ENCODE measurements at places on chromosomes 2 and 18. TPM values are rescaled to one million over a fixed set of nuclear protein-coding genes. Genes with fewer than 3 reads are reported as not detected.

The HOXD1 gene
- total RNA-seq, result not detected

The SLC30A3 gene
- total RNA-seq, result not detected

The NT5C1B gene
- not detected for total RNA-seq

The EPAS1 gene
- 127 TPM for total RNA-seq

GRCh38 chr2:80517316-80517715 lies 212.8 kb upstream of the LRRTM1 start:
- DNase-seq, result no peak

GRCh38 chr18:45363196-45363595 lies 252.1 kb upstream of the SLC14A2 start:
- DNase-seq, result no peak

DNA sequence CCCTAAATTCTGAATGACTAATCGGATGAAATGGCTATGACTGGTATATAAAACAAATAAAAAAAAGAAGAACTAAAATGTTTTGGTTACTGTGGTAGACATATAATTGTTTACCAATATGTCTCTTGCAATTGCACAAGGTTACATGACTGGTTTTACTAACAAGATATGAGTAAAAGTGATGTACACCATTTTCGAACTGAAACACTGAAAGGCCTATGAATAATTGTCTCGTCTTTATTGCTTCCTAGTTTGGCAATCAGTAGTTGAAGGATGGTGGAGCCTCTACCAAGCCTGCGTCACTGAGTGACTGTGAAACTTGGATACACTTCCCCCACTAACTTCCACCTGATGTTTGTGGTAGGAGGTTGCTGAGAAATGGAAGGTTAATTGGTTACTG lies 16.5 kb downstream of the CDH19 start:
- DNase-seq, result no peak

DNA sequence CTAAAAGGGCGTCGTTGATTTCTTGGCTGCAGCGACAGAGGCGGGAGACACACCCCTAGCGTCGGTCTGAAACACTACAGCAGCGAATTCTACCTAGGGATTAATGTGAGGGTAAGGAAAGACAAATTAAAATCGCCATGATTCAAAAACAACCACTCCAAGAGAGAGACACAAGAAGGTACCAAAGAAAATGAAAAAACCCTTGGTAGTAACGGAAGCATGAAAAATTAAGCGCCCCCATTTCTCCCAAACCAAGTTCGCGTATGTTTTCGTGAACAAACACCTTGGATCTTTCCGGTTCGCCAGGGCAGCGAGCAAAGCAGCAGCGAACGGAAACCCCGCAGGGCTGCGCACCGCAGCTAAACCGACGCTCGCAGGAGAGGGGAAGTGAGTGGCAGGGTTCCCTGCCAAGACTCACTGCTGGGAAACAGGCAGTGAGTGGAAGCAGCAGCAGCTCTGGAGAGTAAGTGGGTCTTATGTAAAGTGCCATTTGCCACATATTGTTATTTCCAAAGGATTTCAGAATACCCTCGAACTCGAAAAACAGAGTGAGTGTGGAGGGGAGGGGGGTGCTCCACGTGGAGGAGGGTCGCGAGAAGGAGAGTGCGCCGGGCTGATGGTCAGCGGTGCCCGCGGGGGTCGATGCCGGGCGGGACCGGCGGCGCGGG lies 1.0 kb downstream of the PPP3R1 start:
- DNase-seq, result peak; percentile 76

DNA sequence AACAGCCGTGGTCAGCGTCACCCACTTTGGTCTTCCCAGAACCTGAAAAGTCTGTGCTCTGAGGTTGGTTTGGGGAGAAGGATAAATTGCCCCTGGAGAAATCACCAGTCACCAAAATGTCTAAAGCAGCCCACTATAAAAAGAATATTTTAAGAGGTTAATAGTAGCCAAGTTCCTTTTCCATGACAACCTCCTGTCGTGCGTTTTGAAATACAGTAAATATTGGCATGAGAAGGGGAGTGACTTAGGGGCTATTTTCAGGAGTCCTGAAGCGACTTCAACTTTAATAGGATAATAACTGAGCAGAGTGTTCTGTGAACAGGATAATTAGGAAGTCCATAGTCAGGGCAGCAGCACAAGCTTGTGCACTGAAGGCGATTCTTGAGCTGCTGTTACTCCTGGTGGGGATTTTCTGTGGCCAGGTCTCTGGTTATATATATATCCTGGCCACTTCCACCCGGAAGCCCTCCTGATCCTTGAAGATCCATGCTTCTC lies 49.3 kb downstream of the RNF144A start:
- no peak for DNase-seq

- no peak for DNase-seq
These were observed 132.5 kb downstream of the NDUFA10 start for GRCh38 chr2:239892441-239893235.

GRCh38 chr18:6222271-6222670 lies 192.4 kb downstream of the L3MBTL4 start:
- no peak for DNase-seq

GRCh38 chr2:55898386-55899040 lies 25.1 kb downstream of the EFEMP1 start:
- no peak for DNase-seq

GRCh38 chr2:234985608-234986245 lies 33.9 kb downstream of the SH3BP4 start:
- DNase-seq, result no peak

DNA sequence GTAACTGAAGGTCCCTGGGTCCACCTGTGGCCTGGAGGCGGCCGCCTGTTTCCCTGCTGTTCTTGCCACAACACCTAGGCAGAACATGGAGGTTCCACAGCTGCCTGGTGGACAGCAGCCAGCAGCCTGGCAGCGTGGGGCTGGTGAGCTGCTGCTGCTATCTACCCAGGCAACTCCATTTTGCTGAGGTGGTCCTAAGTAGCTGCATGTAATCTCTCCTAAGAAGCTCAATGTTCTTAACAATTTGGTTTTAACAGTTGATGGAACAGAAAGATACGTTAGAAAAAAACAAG lies 66.7 kb downstream of the NDUFA10 start:
- no peak for DNase-seq

DNA sequence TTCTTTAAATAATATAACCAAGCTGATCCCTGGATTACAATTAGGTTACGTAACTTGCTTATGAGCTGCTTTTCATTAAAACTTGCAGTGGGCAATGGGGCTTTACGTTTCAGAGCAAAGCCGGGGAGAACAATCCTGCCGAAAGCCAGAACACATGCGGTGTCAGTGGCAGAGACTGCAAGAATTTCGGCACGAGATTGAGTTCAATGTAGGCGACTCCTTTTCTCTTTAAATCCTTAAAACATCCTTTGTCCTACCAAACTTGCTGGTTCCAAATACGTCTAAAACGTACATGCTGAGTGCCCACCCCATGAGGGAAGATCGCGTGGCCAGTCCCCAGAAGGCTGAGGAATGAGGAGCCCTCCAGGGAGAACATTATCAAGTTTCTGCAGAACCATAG lies 36.8 kb upstream of the NCOA1 start:
- no peak for DNase-seq

GRCh38 chr2:220221992-220222391 lies 594.6 kb downstream of the SLC4A3 start:
- DNase-seq, result no peak
